ENCODE measurements at places on chromosomes 12 and 14. TPM values are rescaled to one million over a fixed set of nuclear protein-coding genes. Genes with fewer than 3 reads are reported as not detected.

DNA sequence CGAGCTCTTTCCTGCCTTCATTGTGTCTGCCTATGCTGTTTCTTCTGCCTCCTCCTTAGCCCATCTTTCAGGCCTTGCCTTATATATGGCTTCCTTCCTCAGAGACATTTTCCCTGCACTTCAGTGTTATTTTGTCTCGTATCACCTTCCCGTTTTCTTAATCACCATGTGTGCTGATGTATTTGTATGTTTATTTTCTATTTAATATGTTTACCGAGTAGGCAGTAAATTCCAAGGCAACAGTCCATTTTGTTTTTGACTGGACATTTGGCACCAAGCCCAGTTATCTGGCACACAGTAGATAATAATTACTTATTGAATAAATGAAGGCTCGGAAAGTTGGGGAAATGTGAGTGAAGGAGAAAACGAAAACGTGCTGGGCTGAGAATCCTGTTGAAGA is 4.6 kb upstream of the POU6F1 start:
- H3K4me1 ChIP-seq, result peaks cover 16% of the 10 kb centered on the region
- peak overlapping the region; percentile 10 for H3K27ac ChIP-seq
- H3K27me3 ChIP-seq, result no peaks in the 10 kb centered on the region
- DNase-seq, result peak; percentile 32
- no peaks in the 10 kb centered on the region for H3K36me3 ChIP-seq

DNA sequence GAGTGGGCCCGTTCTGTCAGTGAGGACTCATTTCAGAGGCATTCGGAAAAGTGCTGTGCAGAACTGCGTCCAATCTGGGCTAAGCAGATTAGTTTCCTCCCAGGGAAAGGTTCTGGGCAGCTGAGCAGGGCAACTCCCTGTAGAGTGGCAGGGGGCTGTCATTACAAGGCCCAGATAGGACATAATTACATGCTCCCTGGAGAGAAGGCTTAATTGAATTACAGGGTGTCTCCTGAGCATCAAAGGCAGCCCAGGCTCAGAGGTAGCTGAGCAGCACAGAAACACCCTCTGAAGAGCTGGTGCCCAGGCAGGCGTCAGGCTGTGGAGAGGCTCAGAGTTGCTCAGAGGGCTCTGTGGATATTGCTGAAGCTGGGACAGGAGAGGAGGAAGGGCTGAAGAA is 36.0 kb downstream of the SLC8A3 start:
- H3K36me3 ChIP-seq, result no peaks in the 10 kb centered on the region
- H3K27me3 ChIP-seq, result peaks cover 6% of the 10 kb centered on the region
- DNase-seq, result no peak
- H3K4me3 ChIP-seq, result no peak overlapping the region
- no peaks in the 10 kb centered on the region for H3K4me1 ChIP-seq

SPPL3 gene
- 21.6 TPM for total RNA-seq

C3AR1 gene
- 3.5 TPM for total RNA-seq

DNA sequence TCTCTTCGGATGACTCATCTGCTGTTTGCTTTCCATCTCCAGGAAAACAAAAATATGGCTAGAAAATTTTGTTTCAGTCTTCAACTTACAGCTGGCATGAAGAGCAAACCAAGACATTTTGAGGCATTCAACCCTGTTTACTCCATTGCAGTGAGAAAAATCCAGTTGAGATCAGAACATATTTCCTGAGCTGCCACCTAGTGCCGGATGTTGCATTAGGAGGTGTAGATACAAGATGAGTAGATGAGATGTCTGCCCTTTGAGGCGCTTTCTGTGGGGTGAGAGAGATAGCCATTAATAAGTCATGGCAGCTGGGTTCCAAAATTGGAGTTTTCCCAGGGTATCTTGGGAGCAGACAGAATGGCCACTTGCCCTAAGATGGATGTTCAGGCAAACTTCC is 171.1 kb downstream of the PRKCH start:
- H3K4me1 ChIP-seq, result peaks cover 5% of the 10 kb centered on the region
- no peak overlapping the region for H3K4me3 ChIP-seq
- no peak for DNase-seq
- no peak overlapping the region for H3K27ac ChIP-seq
